ENCODE measurements at places on chromosomes 11 and 22. TPM values are rescaled to one million over a fixed set of nuclear protein-coding genes. Genes with fewer than 3 reads are reported as not detected.

Gene LIF
- total RNA-seq = 6.2 TPM

Gene ARL14EP
- total RNA-seq = 27.4 TPM

Gene APOBEC3H
- total RNA-seq = not detected

Gene APOL1
- total RNA-seq = 29.4 TPM

Gene ZC3H12C
- 17.4 TPM for total RNA-seq

Gene THRSP
- not detected for total RNA-seq

Gene FREY1
- total RNA-seq = 1.6 TPM

Gene MS4A6A
- total RNA-seq = not detected

Gene BLID
- 30.6 TPM for total RNA-seq

Gene CST6
- not detected for total RNA-seq

Gene ANO1
- total RNA-seq = not detected

All from fibroblast of the aortic adventitia (primary cell).